ENCODE measurements at places on chromosomes 1 and 21.

- no peak for DNase-seq
Observed at GRCh38 chr1:85128316-85128715, 72.5 kb downstream of the SYDE2 start.

- DNase-seq, result no peak
Observed at GRCh38 chr1:151862604-151863003, 9.1 kb upstream of the THEM5 start.

GRCh38 chr1:167798952-167799351 is 77.2 kb downstream of the MPZL1 start:
- DNase-seq, result no peak

DNA sequence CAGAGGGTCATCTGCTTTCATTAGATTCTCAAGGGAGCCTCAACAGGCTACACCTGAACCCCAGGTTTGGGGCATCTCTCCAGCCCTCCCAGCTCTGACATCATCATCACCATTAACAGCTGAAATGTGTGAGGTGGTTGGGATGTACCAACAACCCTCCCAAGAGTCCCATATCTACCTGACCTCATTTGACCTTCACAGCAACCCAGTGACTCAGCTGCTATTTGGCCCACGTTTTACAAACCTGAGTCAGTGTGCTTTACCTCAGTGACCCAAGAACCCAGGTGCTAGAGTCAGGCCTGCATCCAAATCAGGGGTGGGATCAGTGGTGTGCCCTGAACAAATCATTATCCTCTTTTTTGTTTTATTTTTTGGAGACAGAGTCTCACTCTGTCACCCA is 53.3 kb upstream of the TINAGL1 start:
- DNase-seq, result no peak

- no peak for DNase-seq
Observed at GRCh38 chr1:27423709-27424108, 31.3 kb downstream of the GPR3 start.

DNA sequence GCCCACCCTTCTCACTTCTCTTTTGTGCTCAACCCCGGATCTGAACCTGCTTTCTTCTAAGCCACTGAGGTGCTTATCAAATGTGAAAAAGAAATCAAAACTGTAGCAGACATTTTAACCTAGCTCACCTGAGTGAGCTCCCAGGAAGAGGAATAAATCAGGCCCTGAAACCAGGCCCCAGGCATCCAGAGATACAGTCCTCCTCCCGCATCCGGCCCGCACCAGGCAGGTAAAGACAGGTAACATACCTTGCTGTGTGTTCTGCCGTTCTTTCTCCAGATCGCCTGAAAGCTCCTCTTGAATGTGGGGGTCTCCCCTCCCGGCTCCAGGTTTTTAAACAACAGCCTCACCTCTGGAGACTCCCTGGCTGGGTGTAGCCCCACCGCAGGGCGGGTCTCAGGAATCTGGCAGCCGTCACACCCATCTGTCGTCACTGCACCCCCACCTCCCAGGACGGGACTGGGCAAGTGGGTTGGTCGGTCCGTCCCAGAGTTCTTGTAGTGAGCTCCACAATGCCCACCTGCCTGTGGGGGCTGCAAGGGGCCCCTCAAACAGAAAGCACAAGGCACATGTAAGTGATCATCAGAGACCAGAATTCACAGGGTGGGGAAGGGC is at the start of gene LAMB3:
Gene LAMB3 (minus strand): TSS at position 305 of the 615 bp plus-strand sequence. CDS start 1,481 bp downstream, outside the sequence.
- DNase-seq, result no peak

GRCh38 chr1:7450838-7451237 is 320.3 kb upstream of the VAMP3 start:
- DNase-seq, result no peak

- no peak for DNase-seq
Observed at GRCh38 chr1:113353580-113353979, 36.7 kb upstream of the MAGI3 start.

DNA sequence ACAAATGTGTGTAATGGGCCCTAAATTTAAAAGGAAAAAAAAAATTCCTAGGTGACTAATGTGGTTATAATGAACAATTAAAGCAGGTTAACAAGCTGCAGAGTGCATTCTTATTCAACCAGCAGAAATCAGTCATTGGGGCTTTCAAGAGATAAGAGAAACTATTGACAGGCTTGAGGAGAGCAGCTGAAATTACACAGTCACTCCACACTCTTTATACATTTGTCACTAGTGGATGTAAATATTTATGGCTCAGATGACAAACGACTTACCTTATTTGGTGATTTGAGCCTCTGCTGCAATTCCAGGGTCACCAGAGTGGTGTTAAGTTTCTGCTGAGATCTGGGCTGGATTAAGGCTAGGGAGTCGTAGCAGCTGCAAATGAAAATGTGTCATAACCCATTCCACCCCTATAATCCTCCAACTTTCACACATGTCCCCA is 896.3 kb downstream of the TTLL7 start:
- no peak for DNase-seq

DNA sequence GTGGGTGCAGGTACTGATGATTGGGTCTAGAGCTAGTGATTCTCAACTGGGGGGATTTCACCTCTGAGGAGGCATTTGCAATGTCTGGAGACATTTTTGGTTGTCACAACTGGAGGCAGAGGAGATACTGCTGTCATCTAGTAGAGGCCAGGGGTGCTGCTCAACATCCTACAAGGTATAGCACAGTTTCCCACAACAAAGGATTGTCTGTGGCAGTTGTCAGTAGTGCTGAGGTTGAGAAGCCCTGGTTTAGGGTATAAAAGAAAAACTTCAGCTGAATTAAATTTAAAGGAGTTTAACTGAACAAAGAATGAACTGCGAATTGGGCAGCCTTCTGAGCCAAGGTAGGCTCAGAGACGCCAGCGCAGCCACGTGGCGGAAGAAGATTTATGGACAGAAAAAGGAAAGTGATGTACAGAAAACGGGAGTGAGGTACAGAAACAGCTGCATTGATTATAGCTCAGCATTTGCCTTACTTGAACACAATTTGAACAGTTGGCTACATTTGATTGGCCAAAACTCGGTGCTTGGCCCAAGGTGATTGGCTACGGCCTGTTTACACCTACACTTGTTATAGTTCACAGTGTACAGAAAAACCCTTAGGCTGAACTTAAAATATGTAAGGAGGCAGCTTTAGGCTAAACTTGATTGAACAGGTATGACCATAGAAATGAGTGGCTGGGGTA is 40.4 kb downstream of the MPZL1 start:
- DNase-seq, result no peak

GRCh38 chr1:245173446-245174211 is 18.8 kb downstream of the KIF26B start:
- DNase-seq, result peak; percentile 9

- peak; percentile 10 for DNase-seq
Observed at GRCh38 chr1:30109853-30110252, 613.5 kb downstream of the MATN1 start.

- DNase-seq, result no peak
Observed at GRCh38 chr1:242178924-242179708, 180.2 kb upstream of the MAP1LC3C start.

GRCh38 chr1:224544346-224545110 is 71.6 kb upstream of the CNIH3 start:
- DNase-seq, result no peak

DNA sequence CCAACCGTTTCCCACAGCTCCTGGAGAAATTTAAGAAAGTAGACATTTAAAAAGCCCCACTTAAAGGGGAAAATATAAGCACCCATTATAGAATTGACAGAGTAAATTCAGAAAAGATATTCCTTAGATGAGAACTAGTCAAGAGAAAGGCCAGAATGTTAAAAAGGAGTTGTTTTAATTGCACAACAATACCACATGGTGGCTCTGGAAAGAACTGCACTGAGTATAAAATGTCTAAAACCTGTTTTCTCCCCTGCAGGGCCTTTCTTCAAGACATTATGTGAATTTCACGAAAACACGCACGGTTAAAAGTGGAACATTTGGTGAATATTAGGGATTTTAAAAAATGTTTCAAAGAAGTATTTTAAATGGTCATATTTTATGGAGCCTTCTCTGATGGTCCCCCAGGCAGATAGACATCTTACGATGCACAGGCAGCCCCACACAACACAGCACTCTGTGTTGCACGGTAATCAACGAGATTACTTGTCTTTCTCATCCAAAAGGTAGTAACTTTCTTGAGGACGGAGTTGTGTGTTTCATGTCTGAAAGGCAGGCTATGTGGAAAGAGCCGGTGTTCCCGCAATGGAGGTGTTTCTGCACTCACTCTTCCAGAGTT is 101.9 kb downstream of the PRRX1 start:
- DNase-seq, result no peak

Measured in body of pancreas (tissue), 4 donors.